Activated naive CD4-positive, alpha-beta T cell (primary cell): ENCODE measurements at places on chromosomes 13 and 19.

DNA sequence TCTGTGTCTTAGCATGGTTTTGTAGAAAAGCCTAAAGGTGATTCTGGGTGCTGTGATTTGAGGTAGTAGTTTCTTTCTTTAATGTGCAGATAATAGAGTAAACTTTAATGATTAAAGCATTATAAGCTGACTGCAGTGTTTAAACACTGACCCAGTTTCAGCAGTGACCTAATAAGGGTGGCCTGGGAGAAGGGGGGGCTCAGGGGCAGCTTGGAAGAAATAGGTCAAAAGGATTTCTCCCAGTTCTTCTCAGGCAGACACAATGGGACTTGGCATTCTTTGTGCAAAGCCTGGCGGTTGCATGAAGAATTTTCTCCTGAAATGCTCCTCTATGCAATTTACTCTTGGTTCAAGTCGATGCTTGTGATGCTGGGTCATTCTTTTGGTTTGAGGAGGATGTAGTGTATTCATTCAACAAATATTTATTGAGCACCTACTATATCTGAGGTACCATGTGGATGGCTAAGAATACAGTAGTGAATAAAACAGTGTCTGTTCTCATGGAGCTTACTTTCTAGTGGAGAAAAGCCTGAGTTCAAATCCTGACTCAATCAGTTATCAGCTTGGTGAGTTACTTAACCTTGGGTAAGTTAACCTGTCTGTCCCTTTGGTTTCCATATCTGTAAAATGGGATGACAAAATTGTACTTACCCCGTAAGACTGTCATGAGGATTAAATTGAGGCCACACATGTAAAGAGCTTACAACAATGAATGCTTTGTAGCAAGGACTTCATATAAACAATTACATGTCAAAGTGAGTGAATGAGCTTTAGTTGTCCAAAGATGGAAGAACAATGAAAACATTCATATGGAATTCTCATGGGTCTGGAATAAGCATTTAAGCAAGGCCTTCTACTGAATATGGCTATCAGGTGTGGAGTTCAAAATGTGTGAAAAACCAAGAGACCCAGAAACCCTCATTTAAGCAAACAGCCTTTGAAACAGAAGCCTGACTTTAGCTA is 210.2 kb downstream of the KCNRG start:
- no peak for DNase-seq

DNA sequence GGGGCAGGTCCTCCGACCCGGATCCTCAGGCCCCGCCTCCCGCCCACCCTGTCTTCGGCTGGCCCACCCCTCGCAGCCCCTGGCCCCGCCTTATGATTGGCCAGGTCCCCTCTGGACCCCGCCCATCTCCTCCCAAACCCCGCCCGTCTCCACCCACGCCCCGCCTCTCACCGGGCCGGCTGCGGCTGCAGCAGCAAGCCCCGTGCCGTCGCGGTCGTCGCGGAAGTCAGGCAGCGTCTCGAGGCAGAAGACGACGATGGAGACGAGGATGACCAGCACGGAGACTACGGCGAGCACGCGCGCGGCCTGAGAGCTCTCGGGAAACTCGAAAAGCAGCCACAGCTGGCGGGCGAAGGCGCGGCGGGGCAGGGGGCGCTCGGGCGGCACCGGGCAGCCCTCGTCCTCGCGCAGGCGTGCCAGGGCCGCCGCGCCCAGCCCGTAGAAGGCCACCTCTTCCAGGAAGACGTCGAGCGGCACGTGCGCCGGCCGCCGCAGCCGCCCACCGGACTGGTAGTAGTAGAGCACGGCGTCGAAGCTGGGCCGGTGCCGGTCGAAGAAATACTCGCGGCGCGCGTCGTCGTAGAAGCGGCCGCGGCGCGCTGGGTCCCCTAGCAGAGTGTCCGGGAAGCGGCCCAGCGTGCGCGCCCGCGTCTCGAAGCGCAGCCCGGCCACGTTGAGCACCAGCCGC is 495 bp downstream of the KCNA7 start:
- no peak for DNase-seq

DNA sequence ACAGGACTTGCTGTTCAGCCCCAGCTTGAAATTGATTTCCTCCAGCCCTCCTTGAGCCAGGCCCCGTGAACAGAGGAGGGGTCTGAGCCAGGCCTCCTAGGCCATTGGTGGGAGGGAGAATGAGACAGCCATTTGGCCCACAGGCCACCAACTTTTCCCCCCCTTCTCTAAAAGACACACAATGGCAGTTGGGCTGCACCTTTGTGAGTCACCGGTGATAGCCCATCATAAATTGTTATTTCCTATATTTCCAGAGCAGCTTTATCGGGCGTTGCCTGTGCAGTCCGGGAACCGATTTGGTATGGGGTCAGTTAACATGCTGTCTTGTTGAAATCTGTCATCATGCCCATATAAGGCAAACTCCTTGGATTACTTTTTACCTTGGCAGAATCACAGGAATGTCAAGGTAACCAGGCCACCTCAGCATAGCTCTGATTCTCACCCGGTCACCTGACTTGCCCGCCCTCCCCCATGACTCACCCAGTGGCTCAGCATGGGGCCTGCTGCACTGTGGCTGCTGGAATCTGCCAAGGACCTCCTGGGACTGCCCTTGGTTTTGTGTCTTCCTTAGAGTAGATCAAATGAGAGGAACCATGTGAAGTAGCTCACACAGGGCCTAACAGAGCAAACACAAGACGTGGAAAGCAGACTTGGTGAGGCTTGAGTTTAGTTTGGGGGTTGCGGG is 36.1 kb downstream of the ACTN4 start:
- DNase-seq, result no peak

DNA sequence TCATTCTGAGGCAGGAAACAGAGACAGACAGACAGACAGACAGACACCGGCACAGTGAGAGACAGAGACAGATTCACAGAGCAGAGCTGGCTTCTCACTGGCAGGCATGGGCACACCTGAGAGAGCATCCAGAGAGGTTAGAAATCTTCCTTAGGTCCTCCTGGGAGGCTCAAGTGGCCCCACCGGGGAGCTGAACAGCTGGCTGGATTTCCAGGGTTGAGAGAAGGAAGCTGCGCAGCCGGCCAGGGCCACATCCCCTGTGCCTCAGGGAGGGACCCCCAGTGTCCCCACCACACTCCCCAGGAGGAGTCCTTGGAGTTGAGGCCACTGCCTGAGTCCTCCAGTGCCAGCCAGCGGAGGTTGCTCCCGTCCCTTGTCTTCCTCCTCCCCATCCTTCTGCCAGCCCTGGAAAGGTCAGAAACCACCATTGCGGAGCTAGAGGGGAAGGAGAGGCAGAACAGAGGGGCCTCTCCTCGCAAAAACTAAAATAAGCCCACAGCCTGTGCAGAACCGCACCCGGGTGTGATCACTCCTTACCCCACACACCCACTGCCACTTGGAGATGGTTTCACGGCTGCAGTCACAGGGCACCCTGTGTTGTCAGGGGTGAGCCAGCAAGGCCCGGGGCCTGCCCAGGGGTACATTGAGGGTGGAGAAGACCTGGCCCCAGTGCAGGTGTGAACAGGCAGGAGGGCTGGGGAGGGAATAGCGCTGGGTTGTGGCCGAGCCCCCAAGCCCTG is 4.2 kb downstream of the FFAR3 start:
- DNase-seq, result no peak

GRCh38 chr19:6279620-6279930 is 200 bp downstream of the MLLT1 start:
- no peak for DNase-seq

- no peak for DNase-seq
Observed at GRCh38 chr19:41784312-41784711, 12.1 kb upstream of the CEACAM3 start.

DNA sequence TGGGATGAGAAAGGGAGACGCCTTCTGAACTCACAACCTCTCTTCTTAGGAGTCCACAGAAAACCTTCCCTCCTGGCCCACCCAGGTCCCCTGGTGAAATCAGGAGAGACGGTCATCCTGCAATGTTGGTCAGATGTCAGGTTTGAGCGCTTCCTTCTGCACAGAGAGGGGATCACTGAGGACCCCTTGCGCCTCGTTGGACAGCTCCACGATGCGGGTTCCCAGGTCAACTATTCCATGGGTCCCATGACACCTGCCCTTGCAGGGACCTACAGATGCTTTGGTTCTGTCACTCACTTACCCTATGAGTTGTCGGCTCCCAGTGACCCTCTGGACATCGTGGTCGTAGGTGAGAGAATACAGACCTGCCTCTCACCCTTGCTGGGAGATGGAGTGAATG is 3.3 kb downstream of the KIR3DL3 start:
- no peak for DNase-seq

DNA sequence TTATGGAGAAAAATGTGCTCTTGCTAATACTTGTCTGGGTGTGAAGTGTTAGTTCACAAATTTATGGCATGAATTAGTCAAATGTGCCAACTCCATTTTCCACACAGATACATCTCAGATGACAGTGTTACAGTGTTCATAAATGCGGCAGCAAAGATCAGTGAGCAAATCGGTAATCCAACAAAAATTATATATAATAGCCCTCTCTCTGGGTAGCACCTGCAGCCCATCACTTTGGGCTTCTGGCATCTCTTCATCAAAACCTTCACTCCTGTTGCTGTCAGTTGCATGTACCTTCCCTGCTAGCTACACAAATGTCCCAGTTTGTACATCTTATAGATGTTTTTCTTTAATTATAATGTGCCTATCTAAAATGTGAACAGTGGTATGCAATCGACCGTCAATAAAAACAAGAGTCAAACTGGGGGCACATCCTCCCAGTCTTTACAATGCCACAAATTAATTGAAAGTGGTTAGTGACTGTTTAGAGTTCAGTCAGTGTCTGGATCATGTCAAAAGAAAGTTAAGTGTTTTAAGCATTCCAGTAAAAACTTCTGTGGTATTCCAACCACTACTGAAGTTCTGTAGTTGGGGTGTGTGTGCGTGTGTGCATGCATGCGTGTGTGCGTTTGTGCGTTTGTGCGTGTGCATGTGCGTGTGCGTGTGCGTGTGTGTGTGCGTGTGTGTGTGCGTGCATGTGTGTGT is 448.9 kb downstream of the DCT start:
- DNase-seq, result no peak

- no peak for DNase-seq
Observed at GRCh38 chr13:102177431-102177830, 224.4 kb downstream of the FGF14 start.

GRCh38 chr19:3983936-3984583 is 1.2 kb downstream of the EEF2 start:
- no peak for DNase-seq

GRCh38 chr13:85366759-85367417 is 432.3 kb downstream of the SLITRK6 start:
- no peak for DNase-seq

DNA sequence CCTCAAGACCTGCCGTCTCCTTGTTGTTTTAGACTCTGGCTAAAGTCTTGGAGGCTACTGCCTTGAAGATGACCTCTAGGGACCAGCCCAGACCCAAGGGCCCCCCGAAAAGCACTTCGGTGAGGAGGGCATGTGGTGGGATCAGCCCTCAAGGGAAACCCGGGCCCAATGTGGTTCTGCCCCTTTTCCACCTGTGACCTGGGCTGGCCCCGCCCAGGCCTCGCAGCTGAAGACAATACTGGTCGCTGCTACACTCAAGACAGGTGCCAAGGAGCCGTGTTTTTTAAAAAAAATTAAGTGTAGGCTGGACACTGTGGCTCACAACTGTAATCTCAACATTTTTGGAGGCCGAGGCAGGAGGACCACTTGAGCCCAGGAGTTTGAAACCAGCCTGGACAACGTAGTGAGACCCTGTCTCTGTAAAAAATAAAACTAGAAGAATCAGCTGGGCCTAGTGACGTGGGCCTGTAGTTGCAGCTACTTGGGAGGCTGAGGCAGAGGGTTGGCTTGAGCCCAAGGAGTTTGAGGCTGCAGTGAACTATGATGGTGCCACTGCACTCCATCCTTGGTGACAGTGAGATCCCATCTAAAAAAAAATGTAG is 903 bp downstream of the TLE6 start:
- no peak for DNase-seq

GRCh38 chr19:47595944-47596343 is 13.0 kb upstream of the BICRA start:
- no peak for DNase-seq

DNA sequence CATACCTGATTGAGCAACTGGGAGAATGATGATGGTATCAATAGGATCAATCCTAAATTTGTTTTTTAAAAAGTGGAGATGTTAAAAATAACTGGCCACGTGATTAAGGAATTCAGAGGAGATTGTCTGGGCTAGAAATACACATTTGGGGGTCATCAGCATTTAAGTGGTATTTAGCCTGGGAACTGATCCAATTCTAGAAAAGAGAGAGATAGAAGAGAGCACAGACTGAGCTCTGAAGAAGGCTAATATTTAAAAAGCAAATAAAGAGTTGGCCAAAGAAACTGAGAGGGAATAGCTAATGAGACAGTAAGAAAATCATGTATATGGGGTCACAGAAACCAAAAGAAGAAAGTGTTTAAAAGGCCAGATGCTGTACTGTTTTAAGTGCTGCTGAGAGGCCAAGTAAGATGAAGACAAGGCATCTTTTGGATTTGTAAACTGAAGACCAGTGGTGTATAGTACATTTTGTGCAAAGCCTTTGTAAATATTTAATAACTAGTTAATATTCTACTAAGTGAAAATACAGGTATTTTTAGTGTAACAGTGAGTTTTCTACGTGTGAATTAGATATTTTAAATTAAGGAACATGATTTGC is 40.2 kb downstream of the UBL3 start:
- no peak for DNase-seq

DNA sequence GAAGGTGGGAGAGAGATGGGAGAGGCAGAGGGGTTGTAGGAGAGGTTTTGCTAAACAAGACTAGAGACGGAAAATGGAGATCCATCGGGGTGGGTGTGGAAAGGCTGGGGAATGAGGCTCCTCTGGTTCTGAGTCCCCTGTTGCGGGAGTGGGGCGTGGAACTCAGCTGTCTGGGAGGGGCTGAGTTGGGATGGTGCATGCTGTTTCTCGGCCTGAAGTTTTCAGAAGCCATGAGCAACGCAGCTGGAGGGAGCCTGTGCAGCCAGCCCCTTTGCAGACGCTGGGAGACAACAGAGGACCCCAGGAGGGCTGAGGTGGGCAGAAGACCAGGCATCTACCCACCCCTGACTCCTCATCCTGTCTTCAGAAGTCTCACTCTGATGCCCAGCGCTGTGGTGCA is 7.4 kb upstream of the GIPR start:
- DNase-seq, result no peak

DNA sequence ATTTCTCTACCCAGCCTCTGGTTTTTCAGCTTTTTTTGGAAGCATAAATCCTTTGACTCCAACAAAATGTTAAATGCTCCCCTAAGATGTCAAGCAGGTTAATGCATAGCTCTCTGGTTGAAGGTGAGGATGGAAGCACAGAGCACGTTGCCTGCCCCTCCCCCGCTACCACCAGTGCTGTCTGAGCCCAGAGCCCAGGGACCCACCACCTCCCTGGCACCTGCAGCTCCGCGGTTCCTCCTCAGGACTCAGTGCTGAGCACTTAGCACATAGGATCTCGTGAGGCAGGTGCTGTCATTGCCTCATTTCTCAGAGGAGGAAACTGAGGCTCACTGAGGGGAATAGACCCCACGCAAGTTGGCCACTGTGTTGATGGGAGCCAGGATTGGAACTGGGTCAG is 48.6 kb downstream of the DPF1 start:
- DNase-seq, result no peak

- DNase-seq, result no peak
Observed at GRCh38 chr19:38684078-38684861, 36.8 kb downstream of the ACTN4 start.
